ENCODE measurements at places on chromosomes 4 and X. TPM values are rescaled to one million over a fixed set of nuclear protein-coding genes. Genes with fewer than 3 reads are reported as not detected.

DNA sequence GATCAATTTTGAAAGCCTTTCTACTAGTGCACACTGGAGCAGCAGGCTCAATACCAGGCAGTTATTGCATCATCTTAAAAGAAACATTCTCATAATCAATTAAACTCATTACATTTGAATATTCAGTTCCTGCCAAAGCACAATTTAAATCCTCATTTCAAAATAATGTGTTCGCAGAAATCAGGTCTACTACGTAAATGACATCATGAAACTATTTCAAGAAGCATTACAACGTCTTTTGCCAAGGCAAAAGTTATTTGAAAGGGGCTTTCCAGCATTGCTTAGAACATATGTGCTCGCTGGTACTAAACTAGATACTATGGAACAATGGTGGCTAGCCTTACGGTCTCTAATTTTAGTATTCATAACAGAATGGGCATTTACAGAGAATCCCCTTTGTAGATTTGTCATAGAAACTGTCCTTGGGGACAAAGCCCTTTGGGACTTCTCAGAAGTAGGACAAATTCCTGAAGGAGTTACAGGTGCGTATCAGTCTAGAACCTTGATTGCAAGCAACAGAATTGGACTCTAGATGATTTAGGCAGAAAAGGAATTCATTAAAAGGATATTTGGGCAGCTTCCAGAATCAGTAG, 27.6 kb upstream of the HUWE1 start:
- H3K27ac ChIP-seq: peak overlapping the region; percentile 2
- DNase-seq: no peak
- no peaks in the 10 kb centered on the region for H3K36me3 ChIP-seq
- no peaks in the 10 kb centered on the region for H3K4me1 ChIP-seq

CLCN3 gene
- 45.3 TPM for total RNA-seq

- H3K36me3 ChIP-seq: no peaks in the 10 kb centered on the region
- H3K27ac ChIP-seq: no peak overlapping the region
- H3K4me1 ChIP-seq: no peaks in the 10 kb centered on the region
These were observed 2.4 kb downstream of the ALB start for GRCh38 chr4:73406548-73406875.

TMSB15B gene
- 0.54 TPM for total RNA-seq

DNA sequence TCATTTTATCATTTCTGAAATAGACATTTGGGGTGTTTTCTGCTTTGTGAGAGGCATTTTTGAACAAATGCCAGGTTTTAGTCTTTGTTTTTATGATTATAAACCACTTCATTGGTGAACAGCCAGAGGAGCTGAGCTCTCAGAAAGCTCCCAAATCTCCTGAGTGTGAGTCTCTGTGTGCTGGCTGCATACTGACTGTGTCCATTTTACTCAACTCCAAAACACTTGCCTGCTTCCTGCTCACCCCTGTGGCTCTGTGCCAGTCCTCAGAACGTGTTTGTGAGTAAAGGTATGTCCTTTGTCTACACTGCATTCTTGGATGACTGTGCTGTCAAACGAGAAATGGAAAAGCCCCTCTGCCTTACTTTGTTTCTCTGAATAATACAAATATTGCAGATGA, 5.4 kb upstream of the LRAT start:
- no peak overlapping the region for H3K27ac ChIP-seq
- H3K27me3 ChIP-seq: no peaks in the 10 kb centered on the region
- no peak for DNase-seq
- H3K4me3 ChIP-seq: no peak overlapping the region
- no peaks in the 10 kb centered on the region for H3K36me3 ChIP-seq
- peaks cover 12% of the 10 kb centered on the region for H3K4me1 ChIP-seq

DNA sequence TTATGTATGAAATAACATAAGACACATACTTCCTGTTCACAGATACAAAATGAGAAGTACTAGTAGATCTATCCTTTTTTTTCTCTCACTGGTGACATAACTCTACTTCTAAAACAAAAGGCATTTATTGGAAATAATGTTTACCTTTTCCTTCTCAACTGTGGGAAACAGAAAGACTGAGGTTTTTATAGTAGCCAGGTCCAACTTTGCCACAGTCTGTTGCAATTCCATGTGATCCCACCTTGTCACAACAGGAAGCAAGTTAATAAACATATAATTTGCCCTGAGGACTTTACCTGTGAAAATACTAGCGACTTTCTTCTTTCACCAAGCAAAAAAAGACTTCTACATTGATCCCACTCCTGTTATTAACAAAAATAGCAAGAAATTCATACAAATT, 475.8 kb downstream of the PDGFC start:
- no peaks in the 10 kb centered on the region for H3K4me1 ChIP-seq
- no peak for DNase-seq
- no peak overlapping the region for H3K27ac ChIP-seq
- no peaks in the 10 kb centered on the region for H3K36me3 ChIP-seq
- no peak overlapping the region for H3K4me3 ChIP-seq
- H3K27me3 ChIP-seq: no peaks in the 10 kb centered on the region

GRCh38 chr4:65089666-65090065, 580.6 kb downstream of the EPHA5 start:
- H3K27ac ChIP-seq: no peak overlapping the region
- no peaks in the 10 kb centered on the region for H3K4me1 ChIP-seq
- no peak overlapping the region for H3K4me3 ChIP-seq
- H3K27me3 ChIP-seq: no peaks in the 10 kb centered on the region

FREM3 gene
- total RNA-seq: not detected

DNA sequence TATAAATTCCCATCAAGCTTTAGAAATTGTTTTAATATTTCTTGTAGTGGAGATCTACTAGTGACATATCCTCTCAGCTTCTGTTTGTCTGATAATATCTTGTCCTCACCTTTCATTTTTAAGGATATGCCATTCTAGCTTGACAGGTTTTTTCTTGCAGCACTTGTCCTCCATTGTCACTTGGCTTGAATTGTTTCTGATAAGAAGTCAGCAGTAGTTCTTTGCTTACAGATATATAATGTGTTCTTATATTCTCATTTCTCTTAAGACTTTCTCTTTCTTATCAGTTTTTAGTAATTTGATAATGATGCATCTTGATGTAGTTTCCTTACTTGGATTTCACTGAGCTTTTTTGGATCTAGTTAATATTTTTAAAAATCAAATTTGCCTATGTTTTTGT, 120.6 kb upstream of the NUDT6 start:
- no peaks in the 10 kb centered on the region for H3K27me3 ChIP-seq
- H3K4me1 ChIP-seq: no peaks in the 10 kb centered on the region
- no peaks in the 10 kb centered on the region for H3K36me3 ChIP-seq
- no peak for DNase-seq
- no peak overlapping the region for H3K27ac ChIP-seq
- H3K4me3 ChIP-seq: no peak overlapping the region

GRCh38 chr4:152947311-152947710, 11.2 kb downstream of the FHDC1 start:
- peaks cover 8% of the 10 kb centered on the region for H3K4me1 ChIP-seq
- H3K36me3 ChIP-seq: no peaks in the 10 kb centered on the region
- DNase-seq: no peak
- H3K27me3 ChIP-seq: no peaks in the 10 kb centered on the region
- H3K4me3 ChIP-seq: no peak overlapping the region
- no peak overlapping the region for H3K27ac ChIP-seq

SH3TC1 gene
- total RNA-seq: 88.3 TPM

DNA sequence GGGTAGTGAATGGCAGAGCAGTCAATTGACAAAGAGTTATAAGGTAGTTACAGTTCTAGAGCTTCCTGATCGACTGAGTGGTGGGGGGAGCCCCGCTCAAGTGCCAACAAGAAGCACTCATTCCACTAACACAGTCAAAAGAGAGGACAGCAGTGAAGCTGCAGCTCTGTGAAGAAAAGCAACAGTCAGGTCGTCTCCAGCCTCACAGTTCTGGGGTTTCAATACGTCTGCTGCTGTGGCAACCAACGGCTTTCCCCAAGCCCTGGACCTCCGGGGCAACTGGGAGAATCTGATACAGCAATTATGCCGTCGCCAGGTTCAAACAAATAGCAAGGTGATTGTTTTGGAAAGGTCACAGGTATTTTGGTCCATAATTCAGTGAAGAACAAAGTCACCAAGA, 30.8 kb downstream of the GPM6B start:
- no peak for DNase-seq
- no peaks in the 10 kb centered on the region for H3K36me3 ChIP-seq
- no peak overlapping the region for H3K4me3 ChIP-seq

- no peaks in the 10 kb centered on the region for H3K4me1 ChIP-seq
- no peaks in the 10 kb centered on the region for H3K27me3 ChIP-seq
- no peak overlapping the region for H3K27ac ChIP-seq
These were observed 101.9 kb downstream of the IGSF1 start for GRCh38 chrX:131187206-131187605.

GRCh38 chr4:87409420-87409939, 12.9 kb upstream of the NUDT9 start:
- DNase-seq: no peak
- H3K4me3 ChIP-seq: no peak overlapping the region
- peak overlapping the region; percentile 79 for H3K27ac ChIP-seq
- no peaks in the 10 kb centered on the region for H3K27me3 ChIP-seq
- H3K36me3 ChIP-seq: no peaks in the 10 kb centered on the region
- no peaks in the 10 kb centered on the region for H3K4me1 ChIP-seq

DNA sequence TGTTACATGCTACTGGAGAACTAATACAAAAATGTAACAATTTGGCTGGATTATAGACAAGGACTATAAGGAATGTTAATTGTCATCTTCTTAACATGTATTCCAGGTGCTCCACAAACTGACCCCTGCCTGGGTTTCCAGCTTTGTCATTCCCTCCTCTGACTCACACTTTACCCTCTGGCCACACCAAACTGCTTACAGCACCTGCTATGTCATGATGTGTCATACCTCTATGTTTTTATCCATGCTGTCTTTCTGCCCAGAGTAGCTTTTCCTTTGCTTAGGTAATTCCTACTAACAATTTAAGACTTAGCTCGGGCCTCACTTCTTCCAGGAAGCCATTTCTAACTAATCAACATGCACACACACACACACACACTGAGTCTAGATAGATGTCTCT, 14.0 kb upstream of the SHROOM4 start:
- H3K4me1 ChIP-seq: no peaks in the 10 kb centered on the region
- H3K27me3 ChIP-seq: no peaks in the 10 kb centered on the region
- H3K27ac ChIP-seq: no peak overlapping the region
- no peak for DNase-seq
- no peaks in the 10 kb centered on the region for H3K36me3 ChIP-seq

DNA sequence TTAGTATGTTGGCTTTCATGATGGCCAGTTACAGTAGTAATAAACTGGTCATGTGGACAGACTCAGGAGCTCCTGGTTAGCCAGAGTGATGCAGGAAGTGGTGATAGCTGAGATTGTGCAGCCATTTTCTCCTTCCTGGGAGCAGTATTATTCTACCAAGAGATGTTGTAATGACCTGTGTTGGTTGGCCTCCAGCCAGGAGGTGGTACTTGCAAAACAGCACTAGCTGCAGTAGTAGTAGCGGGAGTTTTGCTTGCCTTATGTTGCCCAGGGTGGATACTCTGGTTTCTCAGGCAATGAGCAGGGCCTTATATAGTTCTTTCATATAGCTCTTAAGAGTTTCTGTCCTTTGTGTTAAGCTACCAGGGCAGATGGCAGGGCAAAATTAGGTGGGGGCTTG, 998.8 kb downstream of the GLUD2 start:
- no peak for DNase-seq
- no peaks in the 10 kb centered on the region for H3K36me3 ChIP-seq
- H3K27ac ChIP-seq: no peak overlapping the region
- H3K4me1 ChIP-seq: no peaks in the 10 kb centered on the region
- no peak overlapping the region for H3K4me3 ChIP-seq

GLRA3 gene
- total RNA-seq: 1.7 TPM

SUPT20HL2 gene
- total RNA-seq: not detected

GRCh38 chrX:33082371-33082770, 129.0 kb downstream of the DMD start:
- no peak overlapping the region for H3K27ac ChIP-seq
- no peaks in the 10 kb centered on the region for H3K36me3 ChIP-seq
- no peak for DNase-seq
- H3K4me3 ChIP-seq: no peak overlapping the region
- H3K27me3 ChIP-seq: no peaks in the 10 kb centered on the region
- H3K4me1 ChIP-seq: no peaks in the 10 kb centered on the region

DNA sequence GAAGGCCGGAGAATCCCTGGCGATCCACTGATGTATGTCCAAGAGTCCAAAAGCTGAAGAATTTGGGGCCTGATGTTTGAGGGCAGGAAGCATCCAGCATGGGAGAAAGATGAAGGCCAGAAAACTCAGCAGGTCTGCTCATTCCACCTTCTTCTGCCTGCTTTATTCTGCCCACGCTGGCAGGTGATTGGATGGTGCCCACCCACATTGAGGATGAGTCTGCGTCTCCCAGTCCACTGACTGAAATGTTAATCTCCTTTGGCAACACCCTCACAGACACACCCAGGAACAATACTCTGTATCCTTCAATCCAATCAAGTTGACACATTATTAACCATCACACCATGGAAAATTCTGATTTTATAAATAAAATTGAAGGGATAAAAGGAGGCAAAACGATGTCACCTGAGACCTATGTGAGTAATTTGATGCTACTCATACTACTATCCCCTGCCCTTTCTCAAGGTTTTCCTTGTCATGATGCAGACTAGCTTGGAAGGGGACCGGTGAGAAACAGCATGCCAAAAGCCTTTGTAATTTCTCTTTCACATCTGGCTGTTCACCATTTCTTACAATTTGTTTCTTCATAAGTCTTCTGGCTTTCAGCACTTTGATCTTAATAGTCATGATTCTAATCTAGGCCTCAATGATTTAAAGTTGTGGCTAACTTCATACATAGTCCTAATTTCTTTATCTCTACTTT, 9.7 kb upstream of the PYURF start:
- no peaks in the 10 kb centered on the region for H3K27me3 ChIP-seq
- H3K4me1 ChIP-seq: no peaks in the 10 kb centered on the region
- no peak for DNase-seq
- H3K27ac ChIP-seq: no peak overlapping the region

- no peak for DNase-seq
- H3K4me1 ChIP-seq: no peaks in the 10 kb centered on the region
- H3K4me3 ChIP-seq: no peak overlapping the region
- no peaks in the 10 kb centered on the region for H3K27me3 ChIP-seq
- H3K36me3 ChIP-seq: no peaks in the 10 kb centered on the region
- H3K27ac ChIP-seq: no peak overlapping the region
These were observed 70.7 kb upstream of the ANXA10 start for GRCh38 chr4:168021666-168022065.

DNA sequence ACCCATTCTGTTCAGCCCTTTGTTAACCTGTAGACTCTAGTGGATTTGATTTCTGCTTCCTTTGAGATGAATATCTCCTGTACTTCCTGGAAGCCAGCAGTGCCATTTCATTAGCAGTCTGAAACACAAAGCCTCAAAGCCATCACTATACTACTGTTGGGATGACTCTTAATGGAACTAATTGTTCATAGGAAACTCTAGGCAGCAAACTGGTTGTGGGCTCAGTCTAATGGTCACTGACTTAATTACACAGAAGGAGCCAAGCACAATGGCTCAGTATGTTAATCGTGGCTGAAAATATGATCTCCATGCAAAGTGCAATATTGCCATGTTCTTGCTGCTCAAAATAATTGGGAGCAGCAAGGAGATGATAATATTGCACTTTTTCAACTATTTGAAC, 262.3 kb downstream of the ARHGAP24 start:
- no peak overlapping the region for H3K4me3 ChIP-seq
- no peak for DNase-seq
- H3K4me1 ChIP-seq: no peaks in the 10 kb centered on the region
- no peak overlapping the region for H3K27ac ChIP-seq
